ENCODE measurements at places on chromosomes 3 and 15.

DNA sequence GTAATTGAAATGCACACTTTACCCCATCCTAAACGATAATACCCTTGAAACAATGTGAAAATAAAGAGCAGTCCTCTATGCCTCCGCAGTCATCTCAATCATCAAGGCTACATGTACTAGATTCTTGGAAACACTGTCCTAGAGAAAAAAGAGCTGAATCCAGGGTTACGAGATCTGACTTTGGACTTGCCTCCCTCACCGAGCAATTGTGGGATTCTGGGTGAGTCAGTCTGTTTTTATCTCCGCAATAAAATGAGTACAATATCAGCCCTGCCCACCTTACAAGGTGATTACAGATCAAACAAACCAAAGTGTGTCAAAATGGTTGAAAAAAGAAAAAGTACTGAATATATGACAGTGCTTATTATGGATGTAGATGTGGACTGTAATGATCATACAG, 152.3 kb upstream of the SNTN start:
- no peaks in the 10 kb centered on the region for H3K36me3 ChIP-seq
- no peaks in the 10 kb centered on the region for H3K27me3 ChIP-seq
- DNase-seq, result no peak
- no peak overlapping the region for H3K27ac ChIP-seq
- H3K4me3 ChIP-seq, result no peak overlapping the region

DNA sequence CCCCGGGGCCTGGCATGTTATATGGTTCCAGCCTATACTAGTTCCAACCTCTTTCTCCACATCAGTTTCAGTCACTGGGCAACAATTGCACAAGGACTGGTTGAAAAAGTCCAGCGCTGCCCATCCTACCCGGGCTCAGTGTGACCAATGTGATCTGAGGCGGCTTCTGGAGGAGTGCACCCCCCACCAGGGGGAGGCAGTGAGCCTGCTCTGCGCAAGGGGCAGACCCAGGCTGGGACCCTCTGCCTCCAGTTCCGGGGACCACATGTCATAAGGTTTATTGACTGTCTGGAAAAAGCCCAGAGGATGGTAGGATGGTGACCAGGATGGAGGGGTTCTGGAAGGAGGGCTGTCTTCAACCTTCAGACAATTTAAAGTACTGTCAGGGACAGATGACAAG, 25.6 kb upstream of the NR2E3 start:
- peaks cover 9% of the 10 kb centered on the region for H3K4me1 ChIP-seq
- no peak for DNase-seq
- H3K36me3 ChIP-seq, result no peaks in the 10 kb centered on the region

DNA sequence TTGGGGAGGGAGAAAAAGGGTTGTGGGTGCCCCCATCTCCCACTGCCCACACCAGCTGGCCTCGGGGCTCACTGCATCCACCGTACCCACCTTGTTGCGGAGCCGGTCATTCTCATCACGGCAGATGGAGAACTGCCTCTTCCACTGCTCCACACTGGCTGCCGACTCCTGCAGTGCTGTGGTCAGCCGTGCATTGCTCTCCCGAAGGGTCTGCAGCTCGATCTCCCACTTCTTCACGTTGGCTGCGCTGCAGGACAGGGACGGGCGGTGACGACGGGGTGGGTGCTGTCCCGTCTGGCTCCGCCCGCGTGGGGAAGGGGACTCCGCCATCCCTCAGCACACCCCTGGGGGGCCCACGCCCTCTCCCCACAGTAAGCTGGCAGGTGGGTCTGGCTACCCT, 45.1 kb downstream of the WHAMM start:
- no peaks in the 10 kb centered on the region for H3K27me3 ChIP-seq
- H3K27ac ChIP-seq, result no peak overlapping the region
- peaks cover 26% of the 10 kb centered on the region for H3K4me1 ChIP-seq
- DNase-seq, result no peak
- H3K36me3 ChIP-seq, result peaks cover 4% of the 10 kb centered on the region

DNA sequence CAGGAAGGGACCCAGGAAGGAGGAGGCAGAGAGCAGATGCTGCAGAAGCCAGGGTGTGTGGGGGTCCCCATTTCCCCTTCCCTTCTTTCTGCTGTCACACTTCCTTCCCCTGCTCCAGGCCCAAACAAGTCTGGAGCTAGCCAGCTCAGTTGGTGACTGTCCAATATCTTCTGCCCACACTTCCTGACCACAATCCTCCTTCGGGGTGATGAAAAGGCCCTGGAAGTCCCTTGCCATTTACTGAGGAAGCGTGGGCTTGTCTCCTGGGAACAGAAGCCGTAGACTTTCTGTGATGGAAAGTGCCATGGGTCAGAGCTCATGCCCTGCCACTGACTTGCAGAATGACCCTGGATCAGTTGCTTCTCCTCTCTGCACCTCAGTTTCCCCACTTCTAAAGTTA, 39.0 kb downstream of the ANAPC13 start:
- no peak overlapping the region for H3K27ac ChIP-seq
- peaks cover 18% of the 10 kb centered on the region for H3K36me3 ChIP-seq
- no peaks in the 10 kb centered on the region for H3K4me1 ChIP-seq
- peaks cover 22% of the 10 kb centered on the region for H3K27me3 ChIP-seq
- H3K4me3 ChIP-seq, result no peak overlapping the region

GRCh38 chr3:40739971-40740370, 215.2 kb downstream of the ZNF621 start:
- DNase-seq, result no peak

GRCh38 chr15:36598529-36599177, 19.2 kb downstream of the CDIN1 start:
- H3K36me3 ChIP-seq, result no peaks in the 10 kb centered on the region
- no peak overlapping the region for H3K27ac ChIP-seq
- no peak overlapping the region for H3K4me3 ChIP-seq
- DNase-seq, result no peak
- no peaks in the 10 kb centered on the region for H3K27me3 ChIP-seq

DNA sequence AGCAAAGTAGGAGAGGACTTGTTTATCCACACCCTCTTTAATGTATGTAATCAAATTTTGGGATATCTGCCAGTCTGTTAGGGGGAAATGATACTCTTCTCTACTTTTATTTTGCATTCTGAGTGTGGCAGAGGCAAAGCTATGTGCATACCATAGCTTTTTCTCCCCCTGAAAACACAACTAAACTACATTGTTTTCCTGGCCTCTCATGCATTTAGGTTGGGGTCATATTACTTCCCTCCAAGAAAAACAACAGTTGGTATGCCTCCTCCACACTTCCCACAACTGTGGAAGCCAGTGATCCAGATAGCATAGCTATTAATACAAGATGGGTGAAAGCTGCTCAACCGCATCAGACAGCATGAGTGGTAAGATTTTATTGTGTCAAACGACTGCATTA, 6.9 kb downstream of the RPL15 start:
- H3K27me3 ChIP-seq, result no peaks in the 10 kb centered on the region
- no peak overlapping the region for H3K27ac ChIP-seq
- peaks cover 20% of the 10 kb centered on the region for H3K4me1 ChIP-seq

DNA sequence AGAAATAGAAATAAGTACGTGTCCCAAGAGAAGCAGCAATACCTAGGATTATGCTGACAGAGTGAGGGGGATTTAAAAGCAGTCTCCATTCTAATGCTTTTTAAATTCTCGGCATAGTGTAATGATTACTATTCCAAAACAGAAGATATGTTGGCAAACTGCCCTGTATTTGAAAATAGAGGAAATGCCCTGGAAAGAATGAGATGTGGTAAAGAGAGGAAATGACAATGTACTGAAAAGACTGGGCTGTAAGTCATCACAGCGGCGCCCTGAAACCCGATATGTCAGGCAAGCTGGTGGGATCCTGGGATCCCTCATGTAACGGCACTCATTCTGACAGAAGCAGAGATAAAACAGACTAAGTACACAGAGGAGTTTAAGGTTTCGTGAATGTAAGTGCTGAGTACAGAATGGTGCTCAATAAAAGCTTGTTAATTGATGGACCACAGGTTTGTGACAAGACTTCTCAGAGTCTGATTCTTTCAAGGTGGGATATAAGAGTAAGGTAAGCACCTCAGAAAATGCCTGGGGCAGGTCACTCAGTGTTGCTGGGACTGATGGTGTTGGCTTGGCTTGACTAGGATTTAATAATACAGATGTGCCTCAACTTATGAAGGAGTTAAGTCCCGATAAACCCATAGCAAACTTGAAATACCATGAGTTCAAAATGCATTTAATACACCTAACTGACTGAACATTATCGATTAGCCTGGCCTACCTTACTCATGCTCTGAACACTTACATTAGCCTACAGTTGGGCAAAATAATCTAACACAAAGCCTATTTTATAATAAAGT, 91.4 kb downstream of the NFKBIZ start:
- peaks cover 33% of the 10 kb centered on the region for H3K4me1 ChIP-seq
- no peak overlapping the region for H3K27ac ChIP-seq
- DNase-seq, result peak; percentile 29
- no peak overlapping the region for H3K4me3 ChIP-seq

- H3K4me3 ChIP-seq, result no peak overlapping the region
- DNase-seq, result no peak
- no peaks in the 10 kb centered on the region for H3K4me1 ChIP-seq
These were observed 250.0 kb downstream of the PLOD2 start for GRCh38 chr3:145911016-145911415.

- H3K27me3 ChIP-seq, result no peaks in the 10 kb centered on the region
- DNase-seq, result no peak
- no peaks in the 10 kb centered on the region for H3K4me1 ChIP-seq
- no peaks in the 10 kb centered on the region for H3K36me3 ChIP-seq
These were observed 307.0 kb downstream of the ARPP21 start for GRCh38 chr3:35946121-35946853.

- DNase-seq, result no peak
- peaks cover 10% of the 10 kb centered on the region for H3K4me1 ChIP-seq
- no peak overlapping the region for H3K27ac ChIP-seq
- H3K36me3 ChIP-seq, result no peaks in the 10 kb centered on the region
- H3K27me3 ChIP-seq, result no peaks in the 10 kb centered on the region
These were observed 23.2 kb downstream of the FBLN2 start for GRCh38 chr3:13571831-13572750.

DNA sequence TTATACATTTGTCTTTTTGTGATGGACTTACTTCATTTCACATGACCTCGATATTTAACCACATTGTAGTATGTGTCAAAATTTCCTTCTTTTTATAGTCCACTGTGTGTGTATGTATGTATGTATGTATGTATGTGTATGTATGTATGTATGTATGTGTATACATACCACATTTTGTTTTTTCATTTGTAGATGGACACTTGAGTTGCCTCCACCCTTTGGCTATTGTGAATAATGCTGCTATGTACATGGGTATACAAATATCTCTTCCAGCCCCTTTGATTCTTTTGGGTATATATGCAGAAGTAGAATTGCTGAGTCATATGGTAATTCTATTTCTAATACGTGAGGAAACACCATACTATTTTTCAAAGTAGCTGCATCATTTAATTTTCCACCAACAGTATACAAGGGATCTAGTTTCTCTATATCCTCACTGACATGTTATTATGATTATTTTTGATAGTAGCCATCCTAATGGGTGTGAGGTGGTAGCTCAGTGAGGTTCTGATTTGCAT, 228.2 kb downstream of the OPA1 start:
- H3K4me3 ChIP-seq, result no peak overlapping the region
- peak overlapping the region; percentile 12 for H3K27ac ChIP-seq
- no peaks in the 10 kb centered on the region for H3K36me3 ChIP-seq
- no peak for DNase-seq
- H3K4me1 ChIP-seq, result no peaks in the 10 kb centered on the region

GRCh38 chr15:99371180-99372103, 120.2 kb downstream of the LRRC28 start:
- H3K36me3 ChIP-seq, result peaks cover 16% of the 10 kb centered on the region
- no peaks in the 10 kb centered on the region for H3K27me3 ChIP-seq
- peaks cover 10% of the 10 kb centered on the region for H3K4me1 ChIP-seq
- DNase-seq, result no peak
- peak overlapping the region; percentile 15 for H3K27ac ChIP-seq

- DNase-seq, result no peak
- no peak overlapping the region for H3K27ac ChIP-seq
These were observed 56.1 kb downstream of the PCSK6 start for GRCh38 chr15:101433396-101433795.

- H3K27ac ChIP-seq, result no peak overlapping the region
- H3K4me3 ChIP-seq, result no peak overlapping the region
- DNase-seq, result no peak
These were observed 3.3 kb upstream of the NDN start for GRCh38 chr15:23690450-23690852.

- no peak overlapping the region for H3K27ac ChIP-seq
- no peaks in the 10 kb centered on the region for H3K27me3 ChIP-seq
- H3K36me3 ChIP-seq, result no peaks in the 10 kb centered on the region
- no peak for DNase-seq
- H3K4me1 ChIP-seq, result no peaks in the 10 kb centered on the region
These were observed 911.4 kb downstream of the EPHA3 start for GRCh38 chr3:90018779-90019178.
